ENCODE measurements at places on chromosomes 5 and 9. TPM values are rescaled to one million over a fixed set of nuclear protein-coding genes. Genes with fewer than 3 reads are reported as not detected.
A peak's percentile ranks its signal among the peaks of the same experiment; 100 is the strongest.

DNA sequence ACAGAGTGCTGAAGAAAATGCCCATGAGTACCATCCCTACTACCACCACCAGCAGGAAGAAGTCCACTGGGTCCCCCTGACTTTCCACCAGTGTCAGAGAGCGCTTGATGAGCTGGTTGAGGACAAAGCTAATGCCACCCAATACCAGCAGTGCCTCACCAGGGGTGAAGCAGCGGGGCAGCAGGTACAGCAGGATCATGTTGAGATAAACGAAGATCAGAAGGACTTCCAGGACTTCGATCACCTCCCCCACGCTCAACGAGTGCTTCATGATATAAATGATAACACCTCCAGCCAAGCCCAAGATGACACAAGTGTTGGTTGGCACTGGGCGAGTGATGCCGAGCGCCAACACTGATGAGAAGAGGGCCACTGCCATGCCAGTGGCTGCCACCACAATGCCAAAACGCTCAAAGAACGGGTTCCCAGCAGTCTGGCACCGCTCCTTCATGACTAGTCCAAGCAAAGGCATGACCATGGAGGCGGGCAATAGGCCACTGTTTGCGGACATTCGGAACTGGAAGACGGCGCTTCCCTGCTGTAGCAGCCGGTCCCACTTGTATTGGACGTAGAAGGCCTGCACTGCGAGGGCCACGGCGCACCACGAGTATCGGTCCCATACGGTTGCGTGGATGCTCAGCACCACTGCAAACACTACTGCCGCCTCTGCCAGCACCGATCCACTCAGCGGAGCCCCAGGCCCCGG, 679 bp downstream of the DOLK start:
- H3K4me3 ChIP-seq, result peak overlapping the region; percentile 70
- no peaks in the 10 kb centered on the region for H3K27me3 ChIP-seq
- peaks cover 61% of the 10 kb centered on the region for H3K36me3 ChIP-seq
- H3K4me1 ChIP-seq, result no peaks in the 10 kb centered on the region
- peak; percentile 13 for DNase-seq

DNA sequence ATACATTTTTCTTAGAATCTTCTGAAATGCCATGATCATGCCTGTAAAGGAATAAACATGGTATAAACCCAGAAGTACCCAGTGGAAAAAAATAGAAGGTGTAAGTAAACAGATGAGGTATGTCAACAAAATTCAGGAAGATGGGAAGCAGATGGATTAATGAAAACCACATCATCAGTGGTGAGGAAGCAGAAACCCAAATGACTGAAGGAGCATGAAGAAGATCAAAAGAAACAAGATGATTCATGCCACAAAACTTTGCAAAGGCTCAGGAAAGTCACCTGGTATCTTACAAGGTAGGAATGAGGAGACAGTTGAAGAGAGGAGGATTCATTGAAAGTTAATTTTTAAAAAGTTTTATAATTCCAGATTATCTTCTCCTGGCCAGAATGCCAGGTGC, 132.8 kb upstream of the PAPPA start:
- no peaks in the 10 kb centered on the region for H3K4me1 ChIP-seq
- H3K27me3 ChIP-seq, result no peaks in the 10 kb centered on the region
- H3K27ac ChIP-seq, result no peak overlapping the region
- H3K4me3 ChIP-seq, result no peak overlapping the region
- DNase-seq, result no peak
- no peaks in the 10 kb centered on the region for H3K36me3 ChIP-seq

DNA sequence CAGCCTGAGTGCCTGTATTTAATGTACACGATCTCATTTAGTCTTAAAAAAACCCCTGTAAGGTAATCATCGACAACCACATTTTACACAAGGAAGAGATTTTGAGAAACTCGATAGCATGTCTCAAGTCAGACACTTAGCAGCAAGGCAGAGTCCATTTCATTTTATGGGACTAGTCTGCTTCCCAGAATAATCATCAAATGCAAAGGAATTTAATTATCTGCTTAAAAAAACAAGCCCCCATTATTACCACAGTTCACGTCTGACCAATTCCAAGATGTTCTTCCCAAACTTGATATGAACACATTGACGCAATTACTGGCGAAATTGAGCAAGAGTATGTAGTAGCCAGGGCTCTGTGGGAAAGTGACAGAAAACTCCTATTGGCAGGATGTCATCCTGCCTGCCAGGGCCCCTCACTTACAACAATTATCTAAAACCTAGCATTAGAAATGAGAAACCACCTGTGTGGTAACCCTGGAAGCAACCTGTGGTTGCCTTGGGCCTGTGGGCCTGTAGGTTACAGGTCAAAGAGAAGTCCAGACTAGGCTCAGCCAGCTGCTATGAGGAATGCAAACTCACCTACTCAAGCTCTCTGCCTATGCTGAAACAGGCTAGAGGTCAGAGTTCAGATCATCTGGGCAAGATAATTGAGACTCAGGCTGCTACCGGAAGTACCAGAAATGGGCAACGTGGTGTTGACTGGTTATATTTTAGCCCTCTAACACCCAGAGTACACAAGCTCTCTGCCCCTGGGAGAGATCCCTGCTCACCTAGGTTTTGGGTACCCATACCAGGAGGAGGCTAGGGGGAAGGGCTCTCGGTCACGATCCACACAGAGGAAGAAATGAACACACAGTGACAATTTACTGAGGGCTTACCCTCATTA, 1.6 kb downstream of the B4GALT1 start:
- H3K36me3 ChIP-seq, result no peaks in the 10 kb centered on the region
- DNase-seq, result peak; percentile 99
- H3K4me3 ChIP-seq, result peak overlapping the region; percentile 79

DNA sequence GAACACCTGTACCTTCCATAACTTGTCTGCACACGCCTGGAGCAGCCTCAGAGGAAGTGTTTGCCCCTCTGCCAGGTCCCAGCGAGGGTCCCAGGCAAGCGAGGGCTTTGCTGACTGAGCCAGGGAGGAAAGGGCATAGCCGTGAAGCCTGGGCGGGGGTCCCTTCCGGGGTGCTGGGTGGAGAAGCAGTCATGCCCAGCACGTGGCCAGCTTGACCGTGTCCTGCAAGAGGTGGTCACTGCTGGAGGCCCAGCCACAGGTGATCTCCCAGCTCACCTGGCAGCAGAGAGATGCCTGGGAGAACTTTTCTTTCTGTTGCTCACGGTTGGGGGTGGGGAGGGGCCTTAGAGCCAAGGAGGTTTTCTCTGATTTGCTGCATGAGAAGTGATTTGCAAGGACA, 195.3 kb downstream of the CACNA1B start:
- H3K36me3 ChIP-seq, result no peaks in the 10 kb centered on the region
- no peaks in the 10 kb centered on the region for H3K4me1 ChIP-seq
- DNase-seq, result no peak
- H3K27ac ChIP-seq, result no peak overlapping the region

The TAF1L gene
- not detected for total RNA-seq

GRCh38 chr5:126875303-126875785, 98.4 kb downstream of the LMNB1 start:
- H3K36me3 ChIP-seq, result no peaks in the 10 kb centered on the region
- H3K4me3 ChIP-seq, result no peak overlapping the region
- H3K27me3 ChIP-seq, result no peaks in the 10 kb centered on the region
- no peak overlapping the region for H3K27ac ChIP-seq
- H3K4me1 ChIP-seq, result no peaks in the 10 kb centered on the region
- DNase-seq, result no peak

The ACOT12 gene
- 1.7 TPM for total RNA-seq

DNA sequence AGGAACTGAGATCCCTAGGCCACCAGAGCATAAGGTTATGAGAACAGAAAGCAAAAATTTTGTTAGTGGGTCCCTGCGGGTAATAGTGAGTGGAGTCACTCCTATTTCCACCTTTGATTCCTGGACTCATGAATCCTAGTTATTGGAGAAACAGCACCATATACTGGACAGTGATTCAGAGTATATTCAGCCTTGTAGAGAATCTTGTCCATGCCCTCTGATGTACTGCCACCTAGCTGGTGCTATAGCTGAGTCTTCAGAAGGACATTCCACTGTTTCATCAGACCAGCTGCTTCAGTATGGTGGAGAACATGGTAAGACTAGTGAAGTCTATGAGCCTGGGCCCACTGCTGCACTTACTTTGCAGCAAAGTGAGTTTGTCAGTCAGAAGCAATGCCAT, 25.0 kb upstream of the ITGA2 start:
- no peak for DNase-seq
- no peaks in the 10 kb centered on the region for H3K4me1 ChIP-seq
- H3K27me3 ChIP-seq, result no peaks in the 10 kb centered on the region
- no peak overlapping the region for H3K4me3 ChIP-seq
- no peaks in the 10 kb centered on the region for H3K36me3 ChIP-seq

DNA sequence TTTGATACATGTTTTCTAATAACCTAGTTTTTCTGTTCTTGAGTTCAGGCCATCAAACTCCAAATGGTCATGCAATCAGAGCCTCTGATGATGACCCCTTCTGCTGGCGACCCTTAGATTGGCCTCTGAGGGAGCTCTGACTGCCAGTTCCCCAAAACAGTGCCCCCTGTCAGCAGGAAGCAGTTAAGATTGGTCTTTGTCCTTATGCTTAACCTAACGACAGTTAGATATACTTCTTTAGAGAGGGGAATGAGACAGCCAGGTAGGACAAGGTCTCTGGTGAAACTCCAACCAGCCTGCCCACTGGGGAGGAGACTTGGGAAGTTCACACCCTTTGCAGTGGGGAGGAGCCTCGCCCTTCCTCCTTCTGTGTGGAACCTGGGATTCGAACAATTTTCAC, 390.4 kb upstream of the KIF2A start:
- no peaks in the 10 kb centered on the region for H3K27me3 ChIP-seq
- no peak overlapping the region for H3K27ac ChIP-seq
- H3K4me1 ChIP-seq, result no peaks in the 10 kb centered on the region
- no peak overlapping the region for H3K4me3 ChIP-seq
- no peaks in the 10 kb centered on the region for H3K36me3 ChIP-seq

The NMUR2 gene
- not detected for total RNA-seq

The GABRG2 gene
- not detected for total RNA-seq

- H3K27me3 ChIP-seq, result no peaks in the 10 kb centered on the region
- peaks cover 21% of the 10 kb centered on the region for H3K36me3 ChIP-seq
- H3K4me1 ChIP-seq, result peaks cover 65% of the 10 kb centered on the region
Measured at GRCh38 chr9:114168281-114169028, 13.1 kb downstream of the COL27A1 start.

GRCh38 chr5:166165596-166165995, 2125.8 kb upstream of the WWC1 start:
- DNase-seq, result no peak
- no peaks in the 10 kb centered on the region for H3K36me3 ChIP-seq
- no peaks in the 10 kb centered on the region for H3K27me3 ChIP-seq
- H3K4me1 ChIP-seq, result no peaks in the 10 kb centered on the region

DNA sequence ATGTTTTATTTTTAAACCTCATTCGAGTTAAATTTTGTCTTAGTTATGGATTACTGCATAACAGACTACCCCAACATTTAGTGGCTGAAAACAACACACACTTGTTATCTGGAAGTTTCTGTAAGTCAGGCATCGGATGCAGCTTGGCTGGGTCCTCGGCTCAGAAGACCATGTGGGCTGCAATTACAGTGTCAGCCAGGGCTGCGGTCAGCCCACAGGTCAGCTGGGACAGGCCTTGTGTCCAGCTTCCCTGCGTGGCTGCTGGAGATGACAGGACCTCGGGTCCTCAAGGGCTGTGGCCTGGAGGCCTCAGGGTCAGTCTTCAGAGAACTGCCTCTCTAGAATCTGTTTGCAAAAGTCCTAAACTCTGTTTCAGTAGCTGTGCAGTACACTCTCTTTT, 219.0 kb upstream of the IRX1 start:
- no peaks in the 10 kb centered on the region for H3K4me1 ChIP-seq
- H3K36me3 ChIP-seq, result no peaks in the 10 kb centered on the region
- H3K27ac ChIP-seq, result no peak overlapping the region
- no peak overlapping the region for H3K4me3 ChIP-seq
- H3K27me3 ChIP-seq, result no peaks in the 10 kb centered on the region

DNA sequence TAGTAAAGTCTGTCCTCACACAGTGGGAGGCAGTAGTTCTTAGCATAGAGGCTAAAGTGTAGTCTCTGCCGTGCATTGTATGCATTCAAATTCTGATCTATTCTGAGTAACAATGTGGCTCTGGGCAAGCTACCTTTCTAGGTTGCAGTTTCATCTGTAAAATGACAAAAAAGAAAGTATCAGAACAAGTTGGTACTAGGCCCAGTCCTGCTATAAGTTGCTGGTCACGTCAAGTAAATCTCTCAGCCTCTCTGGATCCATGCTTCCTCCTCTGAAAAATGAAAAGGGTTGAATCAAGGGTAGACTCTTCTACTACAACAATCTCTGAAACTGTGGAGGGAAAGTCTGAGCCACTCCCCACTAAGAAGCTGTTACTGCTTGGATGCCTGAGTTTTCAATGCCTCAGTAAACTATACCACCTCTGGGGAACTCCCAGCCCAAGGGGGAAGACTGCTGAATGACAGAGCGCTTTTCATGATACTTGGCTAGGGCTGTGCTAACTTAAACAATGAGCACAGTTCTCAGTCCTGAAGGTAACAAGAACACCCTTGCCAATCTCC, 34.5 kb upstream of the SPARC start:
- H3K27ac ChIP-seq, result no peak overlapping the region
- DNase-seq, result no peak
- no peaks in the 10 kb centered on the region for H3K27me3 ChIP-seq
- peaks cover 8% of the 10 kb centered on the region for H3K4me1 ChIP-seq
- no peaks in the 10 kb centered on the region for H3K36me3 ChIP-seq

DNA sequence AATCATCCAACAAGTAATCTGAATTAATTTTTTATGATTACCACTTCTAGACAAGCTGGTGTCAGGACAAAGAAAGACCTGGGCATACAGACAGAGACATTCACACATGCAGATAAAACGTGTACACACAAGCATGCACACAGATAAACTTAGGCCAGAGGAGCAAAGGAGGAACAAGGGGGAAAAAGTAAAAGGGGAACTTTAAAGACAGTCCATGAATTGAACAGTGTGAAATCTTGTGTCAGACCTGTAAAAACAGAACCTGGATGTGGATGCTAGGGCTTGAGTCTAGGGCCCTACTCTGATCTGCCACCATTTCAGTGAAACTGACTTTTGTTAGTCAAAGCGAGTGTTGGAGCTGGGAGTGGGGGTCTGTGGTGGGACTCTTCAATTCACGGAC, 11.2 kb upstream of the ZSWIM6 start:
- H3K36me3 ChIP-seq, result no peaks in the 10 kb centered on the region
- no peaks in the 10 kb centered on the region for H3K4me1 ChIP-seq
- H3K27ac ChIP-seq, result no peak overlapping the region
- no peak for DNase-seq

All from tibial nerve (tissue), 4 donors.